ENCODE measurements at places on chromosomes 5 and 9.

GRCh38 chr5:151570512-151571269 lies 20.4 kb downstream of the FAT2 start:
- no peak for DNase-seq

DNA sequence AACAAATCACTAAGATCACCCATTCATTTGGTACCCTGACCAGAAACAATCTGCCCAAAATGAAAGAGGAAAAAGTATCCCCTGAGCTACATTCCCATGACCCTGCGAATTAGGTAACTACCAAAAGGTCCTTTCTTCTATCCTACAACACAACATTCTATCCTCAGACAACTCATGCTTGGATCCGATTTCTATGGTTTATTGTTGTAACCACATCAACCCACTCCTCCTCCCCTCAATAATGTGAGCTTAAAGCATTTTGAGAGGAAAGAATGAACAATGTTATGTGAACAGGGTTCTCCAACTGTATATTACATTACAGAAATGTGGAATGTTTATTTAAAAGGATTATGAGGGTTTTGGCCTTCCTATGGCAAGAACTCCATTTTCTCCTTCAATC lies 4.0 kb downstream of the SLC35D2 start:
- DNase-seq, result no peak

DNA sequence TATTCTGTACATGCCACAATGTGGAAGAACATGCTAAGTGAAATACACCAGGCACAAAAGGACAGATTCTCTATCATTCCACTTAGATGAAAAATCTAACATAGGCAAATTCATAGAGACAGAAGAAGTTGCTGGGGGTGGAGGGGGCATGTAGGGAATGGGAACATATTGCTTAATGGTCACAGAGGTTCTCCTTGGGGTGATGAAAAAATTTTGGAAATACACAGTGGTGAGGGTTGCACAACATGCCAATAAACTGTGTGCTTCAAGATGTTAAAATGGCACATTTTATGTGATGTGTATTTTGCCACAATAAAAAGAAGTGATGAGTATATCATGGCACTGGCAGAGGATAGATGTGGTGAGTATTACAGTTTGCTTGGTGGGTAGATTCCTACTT lies 111.9 kb downstream of the SUSD1 start:
- DNase-seq, result no peak

GRCh38 chr5:40365342-40366330 lies 314.1 kb upstream of the PTGER4 start:
- no peak for DNase-seq

DNA sequence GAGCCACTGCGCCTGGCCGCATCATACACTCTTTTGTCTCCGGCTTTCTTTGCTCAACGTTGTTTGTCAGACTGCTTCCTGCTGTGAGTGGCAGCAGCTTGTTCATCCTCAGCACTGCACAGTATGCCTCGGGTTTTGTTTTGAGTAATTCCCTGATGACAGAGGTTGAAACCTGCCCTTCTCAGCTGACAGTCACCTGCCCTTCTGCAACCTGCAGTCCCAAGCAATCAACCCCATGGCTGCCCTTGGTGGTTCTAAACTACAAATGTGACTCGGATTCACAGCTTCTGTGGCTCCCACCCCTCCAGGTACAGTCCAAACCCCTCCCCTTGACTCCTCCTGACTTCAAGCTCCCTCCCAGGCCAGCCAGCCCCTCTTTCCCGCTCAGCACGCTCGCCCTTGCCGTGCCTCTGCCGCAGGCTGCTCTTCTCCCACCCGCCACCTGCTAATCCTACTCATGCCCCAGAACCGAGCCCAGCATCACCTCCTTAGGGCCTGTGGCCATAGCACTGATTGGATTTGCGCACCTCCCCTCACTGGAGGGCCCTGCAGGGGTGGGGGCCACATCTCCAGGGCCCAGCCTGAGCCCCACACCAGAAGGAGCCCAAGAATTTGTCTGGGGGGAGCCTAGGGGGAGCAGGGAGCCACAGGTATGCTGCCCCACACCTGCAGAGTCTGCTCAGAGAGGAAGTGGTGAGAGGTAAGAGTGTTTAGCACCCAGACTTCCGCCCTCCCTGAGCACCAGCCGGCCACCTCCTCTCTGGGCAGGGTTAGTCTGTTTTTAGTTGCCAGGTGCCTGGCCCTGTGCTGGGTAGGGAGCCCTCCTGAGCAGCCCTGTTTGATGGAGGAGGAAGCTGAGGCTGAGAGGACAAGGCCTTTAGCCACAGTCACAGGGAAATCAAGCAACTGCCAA lies 10.1 kb downstream of the EEIG1 start:
- peak; percentile 90 for DNase-seq

DNA sequence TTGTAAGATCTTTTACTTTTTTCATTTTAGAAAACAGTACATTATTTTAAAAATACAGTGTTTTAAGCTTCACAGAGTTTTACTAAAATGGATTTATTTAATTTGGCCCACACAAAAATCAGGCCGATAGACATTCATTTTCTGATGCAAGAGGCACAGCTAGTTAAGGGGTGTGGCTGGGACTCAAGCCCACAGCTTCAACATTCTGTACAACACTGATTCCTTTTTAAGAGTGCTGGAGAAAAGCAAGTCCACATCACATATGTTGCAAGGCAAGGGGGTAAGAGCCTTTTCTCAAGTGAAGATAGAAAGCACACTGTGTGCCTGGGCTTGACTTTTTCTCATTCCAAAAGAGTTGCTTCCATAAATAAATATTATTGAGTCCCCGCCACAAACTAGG lies 195.9 kb downstream of the RFK start:
- DNase-seq, result no peak

DNA sequence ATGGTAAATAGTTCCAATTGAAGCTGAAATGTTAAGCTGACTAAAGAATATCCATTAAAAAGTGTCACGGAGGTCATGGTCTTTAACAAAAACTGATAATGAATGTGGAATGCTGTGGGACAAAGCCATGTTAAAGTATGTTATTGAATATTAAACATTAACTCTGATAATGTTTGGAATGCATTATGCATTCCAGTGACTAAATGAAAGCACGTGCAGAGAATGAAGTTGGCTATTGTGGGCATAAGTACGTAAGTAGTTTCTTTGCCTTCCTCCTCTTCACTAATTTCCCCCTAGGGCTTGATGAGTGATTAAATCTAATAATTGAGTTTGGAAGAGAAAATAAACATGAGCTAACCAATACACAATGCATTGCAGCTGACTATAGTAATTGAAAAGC lies 640.4 kb upstream of the CDH10 start:
- no peak for DNase-seq

GRCh38 chr5:96339862-96340261 lies 93.2 kb downstream of the PCSK1 start:
- no peak for DNase-seq

- DNase-seq, result no peak
These were observed 585.2 kb downstream of the EFNA5 start for GRCh38 chr5:107085572-107085971.

GRCh38 chr5:191036-191948 lies at the start of gene LRRC14B:
Gene LRRC14B, plus strand, starts transcription at chr5:191495. Its CDS starts 44 bp downstream, at chr5:191539.
- DNase-seq, result no peak

DNA sequence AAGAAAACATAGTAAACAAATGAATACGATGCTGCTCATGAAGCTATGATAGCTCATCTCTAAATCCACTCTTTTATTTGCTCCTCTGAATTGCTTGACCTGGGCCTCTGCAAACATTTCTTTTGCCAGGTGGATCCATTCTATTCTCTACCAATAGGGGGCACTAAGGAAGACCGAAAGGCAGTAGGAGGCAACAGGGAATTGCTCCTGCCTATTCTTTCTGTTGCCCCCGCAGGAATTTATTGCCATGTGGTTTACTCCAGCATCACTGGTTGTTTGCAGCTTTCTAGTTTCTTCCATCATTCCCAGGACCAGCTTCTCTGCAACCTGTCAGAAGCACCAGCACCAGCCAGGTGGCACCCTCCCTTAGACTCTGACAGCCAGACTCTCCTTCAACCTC lies 5.3 kb downstream of the GAPT start:
- DNase-seq, result no peak

DNA sequence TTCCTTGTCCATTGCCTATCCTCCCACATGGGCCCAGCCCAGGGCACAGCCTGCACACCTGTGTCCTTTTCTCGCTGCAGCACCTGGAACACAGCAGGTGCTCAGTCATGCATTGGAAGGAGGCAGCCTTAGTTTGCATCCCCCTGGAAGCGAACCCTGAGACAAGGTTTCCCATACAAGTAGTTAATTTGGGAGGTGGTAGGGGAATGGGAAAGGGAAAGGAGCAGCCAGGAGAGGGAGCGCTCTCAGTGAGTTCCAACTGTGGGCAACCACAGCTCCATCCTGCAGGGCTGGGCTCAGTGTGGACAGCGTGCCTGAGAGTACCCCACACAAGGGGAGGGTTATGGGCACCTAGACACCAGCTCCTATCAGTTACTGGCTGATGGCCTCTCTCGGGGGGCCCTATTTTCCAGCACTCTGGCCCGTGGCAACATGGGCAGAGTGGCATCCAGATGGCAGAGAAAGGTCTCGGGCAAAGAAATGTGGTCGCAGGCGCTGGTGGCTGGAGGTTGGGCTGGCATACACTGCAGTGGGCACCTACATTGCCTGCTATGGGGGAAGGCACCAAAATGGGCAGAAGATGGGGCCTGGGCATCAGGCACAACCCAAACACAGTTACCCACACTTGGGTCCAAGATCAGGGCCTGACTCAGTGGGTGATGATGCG lies 50.1 kb downstream of the TSPAN17 start:
- DNase-seq, result no peak

GRCh38 chr5:109959652-109960051 lies 269.9 kb downstream of the MAN2A1 start:
- DNase-seq, result no peak

- DNase-seq, result no peak
These were observed 26.5 kb upstream of the ADRB2 start for GRCh38 chr5:148799737-148800527.

DNA sequence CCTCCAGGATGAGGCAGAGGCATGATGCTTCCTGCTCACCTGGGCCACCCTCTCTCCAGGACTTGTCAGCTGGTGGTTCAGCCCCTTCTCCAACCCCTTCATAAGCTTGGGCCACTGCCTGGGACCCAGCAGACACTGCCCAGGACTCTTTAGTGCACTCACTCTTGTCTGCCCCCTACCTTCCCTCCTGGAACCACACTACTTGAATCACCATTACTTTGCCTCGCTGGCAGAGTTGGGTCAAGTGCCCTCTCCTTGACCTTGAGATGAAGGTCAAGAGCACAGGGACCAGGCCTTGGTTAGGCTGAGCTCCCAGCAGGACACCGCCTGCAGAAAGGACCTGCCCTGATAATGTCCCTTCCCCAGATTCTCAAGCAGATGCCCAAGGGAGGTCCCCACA lies 8.5 kb upstream of the ENDOG start:
- DNase-seq, result no peak

DNA sequence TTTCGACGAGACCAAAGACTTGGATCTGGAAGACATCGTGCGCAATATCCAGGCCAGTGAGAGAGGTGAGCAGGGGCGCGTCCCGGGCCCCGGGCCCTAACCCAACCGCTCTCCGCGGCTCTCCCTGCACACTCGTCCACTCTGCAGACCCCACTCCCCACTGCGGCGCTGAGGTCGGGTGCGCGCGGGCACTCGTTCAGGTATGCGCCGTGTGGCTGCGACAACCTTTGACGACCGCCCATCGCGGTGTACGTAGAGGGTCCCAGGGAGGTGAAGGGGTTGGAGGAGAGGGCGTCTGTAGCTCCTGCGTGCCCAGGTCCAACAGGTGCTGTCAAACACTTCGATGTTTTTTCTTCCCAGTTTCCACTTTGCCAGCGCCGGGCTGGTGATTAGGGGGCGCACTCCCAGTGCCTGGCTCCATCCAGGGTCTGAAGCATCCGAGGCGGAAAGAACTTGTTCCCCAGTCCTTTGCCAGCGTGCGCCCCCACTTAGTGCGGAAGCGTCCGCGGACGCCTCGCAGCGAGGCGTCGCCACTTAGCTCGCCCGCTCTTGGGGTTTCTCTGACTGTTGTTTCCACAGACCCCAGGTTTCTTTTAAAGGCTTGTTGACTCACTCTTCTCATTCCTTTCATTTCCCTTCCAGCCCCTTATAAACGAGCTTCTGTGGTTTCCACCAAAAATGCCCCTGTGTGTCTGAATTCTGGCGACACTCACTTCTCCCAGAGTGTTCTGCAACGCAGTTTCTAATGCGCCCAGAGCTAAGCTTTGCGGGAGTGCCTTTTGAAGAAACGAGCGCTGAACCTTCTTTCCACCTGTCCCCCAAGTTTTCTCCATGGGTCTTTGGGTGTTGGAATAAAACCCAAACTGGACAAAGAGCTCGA lies 1.6 kb downstream of the NPR3 start:
- no peak for DNase-seq

DNA sequence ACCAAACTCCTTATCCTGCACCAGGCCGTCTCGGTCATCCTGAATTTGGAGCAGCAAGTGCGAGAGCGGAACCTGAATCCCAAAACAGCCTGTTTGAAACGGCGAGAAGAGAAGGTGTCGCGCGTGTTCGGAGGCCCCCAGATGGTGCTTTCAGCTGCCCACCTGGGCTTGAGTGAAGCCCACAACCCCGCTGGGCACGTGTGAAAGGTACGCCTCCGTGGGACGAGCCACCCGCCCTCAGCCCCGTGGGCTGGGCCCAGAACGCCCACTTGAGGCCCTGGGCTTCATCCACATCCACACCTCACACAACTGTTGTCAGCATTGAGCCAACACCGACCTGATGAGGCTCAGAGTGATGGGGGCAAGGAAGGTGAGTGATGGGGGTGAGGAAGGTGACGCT lies 72.8 kb downstream of the INSL6 start:
- DNase-seq, result no peak

- DNase-seq, result no peak
These were observed 48.9 kb downstream of the AHRR start for GRCh38 chr5:370311-370958.

Data from GM12892 (cell line).